ENCODE measurements at places on chromosomes 1 and 21.

DNA sequence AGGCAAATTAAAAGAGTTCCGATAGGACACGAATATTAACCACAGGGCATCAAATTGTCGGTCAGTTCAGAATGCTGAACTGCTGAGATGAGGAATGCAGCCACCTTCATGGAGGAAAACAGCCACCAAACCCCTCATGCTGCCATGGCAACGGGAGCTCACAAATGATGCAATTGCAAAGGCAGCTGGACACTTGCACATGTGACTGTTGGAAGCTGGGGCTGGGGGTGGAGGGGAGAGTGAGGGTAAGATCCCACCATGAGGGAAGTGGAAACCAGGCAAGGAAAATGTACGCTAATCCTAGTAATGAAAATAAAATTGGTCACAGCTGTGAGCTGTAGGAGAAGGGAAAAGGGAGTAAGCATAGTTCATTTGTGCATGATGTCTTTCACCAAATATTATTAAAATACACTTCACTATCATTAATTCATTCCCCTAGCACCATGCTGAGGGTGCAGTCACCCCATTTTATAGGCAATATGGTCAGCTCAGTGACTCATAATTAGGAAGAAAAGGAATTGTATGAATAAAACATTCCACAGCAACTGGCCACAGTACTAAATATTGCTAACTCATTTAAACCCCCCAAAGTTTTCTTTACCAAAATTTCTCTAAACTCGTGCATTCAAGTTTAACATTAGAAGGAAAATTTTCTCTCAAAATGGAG is 15.3 kb downstream of the BECN2 start:
- no peak for DNase-seq

DNA sequence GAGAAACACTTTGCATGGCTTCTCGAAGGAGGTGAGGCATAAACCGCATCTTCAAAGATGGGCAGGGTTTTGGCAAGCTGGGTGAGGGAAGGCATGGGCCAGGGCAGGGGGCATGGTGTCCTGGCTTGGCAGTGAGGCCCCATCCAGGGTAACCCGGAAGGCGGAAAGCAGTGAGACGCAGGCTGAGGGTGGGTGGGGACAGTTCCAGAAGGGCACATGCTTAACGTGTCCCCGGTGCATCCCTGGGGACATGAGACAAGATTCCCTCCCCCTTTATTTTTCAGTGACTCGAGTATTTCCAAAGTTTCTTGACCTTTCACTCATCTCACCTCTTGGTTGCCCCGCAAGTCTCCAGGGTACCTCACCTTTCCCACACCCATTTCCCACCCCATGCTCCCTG is 122.8 kb upstream of the SLC25A33 start:
- no peak for DNase-seq

DNA sequence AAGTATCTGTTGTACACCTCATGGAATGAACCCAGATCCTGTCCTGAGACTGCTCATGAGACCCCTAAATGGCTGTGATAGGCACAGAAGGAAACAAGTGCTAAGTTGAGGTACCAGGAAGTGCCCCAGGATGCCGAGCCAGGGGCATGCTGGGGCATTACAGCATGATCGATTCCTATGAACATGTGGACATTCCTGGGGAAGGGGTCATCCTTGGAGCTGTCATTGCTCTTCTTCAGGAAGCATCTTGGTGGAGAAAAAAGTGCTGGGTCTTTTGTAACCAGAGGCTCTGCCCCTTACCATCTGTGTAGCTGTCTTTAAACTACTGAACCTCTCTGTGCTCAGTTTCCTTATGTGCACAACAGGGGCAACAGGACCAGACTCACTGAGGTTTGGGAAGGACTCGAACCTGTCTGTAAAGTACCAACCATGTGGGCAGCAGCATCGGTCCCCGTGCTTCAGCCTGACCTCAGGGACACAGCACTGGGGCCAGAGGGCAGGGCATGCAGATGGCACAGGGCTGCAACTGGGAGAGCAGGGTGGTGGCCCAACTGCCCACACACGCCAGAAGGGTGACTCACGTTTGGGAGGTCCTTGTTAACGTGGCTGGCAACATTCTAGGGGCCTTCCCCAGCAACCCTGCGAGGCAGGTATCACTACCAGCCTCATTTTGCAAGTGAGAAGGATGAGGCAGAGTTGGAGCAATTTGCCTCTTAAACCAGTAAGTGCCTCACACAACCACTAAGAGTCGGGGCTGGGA is 142.3 kb upstream of the EDN2 start:
- no peak for DNase-seq

GRCh38 chr1:161884475-161884874 is 118.4 kb downstream of the ATF6 start:
- DNase-seq, result no peak

GRCh38 chr1:55957276-55957675 is 622.1 kb downstream of the PLPP3 start:
- DNase-seq, result no peak

DNA sequence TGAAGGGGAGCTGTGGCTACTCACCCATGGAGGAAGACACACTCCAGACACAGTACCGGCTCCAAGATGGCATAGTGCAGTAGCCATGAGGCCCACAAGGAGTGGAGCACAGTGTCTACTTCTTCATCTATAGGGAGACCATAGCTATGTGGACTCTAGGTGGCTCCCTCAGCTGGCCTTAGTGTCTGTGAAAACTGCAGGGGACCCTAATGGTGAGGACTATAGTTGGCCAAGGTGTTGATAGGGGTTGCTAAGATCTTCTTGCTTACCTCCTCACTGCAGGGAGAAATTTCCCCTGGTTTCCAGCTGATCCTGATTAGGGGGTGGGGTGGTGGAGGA is 58.9 kb downstream of the DIPK1A start:
- no peak for DNase-seq

DNA sequence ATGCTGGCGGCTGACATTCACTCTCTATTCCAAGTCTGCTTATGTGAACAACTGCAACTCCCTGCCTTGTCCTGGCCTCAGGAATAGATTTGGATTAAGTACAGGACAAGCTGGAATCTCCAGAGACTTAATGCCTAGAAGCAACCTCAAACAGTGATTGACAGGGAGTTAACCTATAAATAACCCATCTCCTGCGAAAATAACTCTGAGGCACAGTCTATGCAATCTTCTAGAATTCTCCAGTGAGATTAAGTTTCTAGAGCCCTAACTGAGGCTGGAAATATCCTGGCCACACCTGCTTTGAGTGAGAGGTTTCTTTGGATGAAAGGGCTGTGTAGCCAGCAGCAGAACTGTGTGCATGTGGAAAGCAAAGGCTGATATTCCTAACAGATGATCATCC is 25.3 kb upstream of the ATP1A1 start:
- no peak for DNase-seq
